ENCODE measurements at places on chromosomes 7 and 10.

DNA sequence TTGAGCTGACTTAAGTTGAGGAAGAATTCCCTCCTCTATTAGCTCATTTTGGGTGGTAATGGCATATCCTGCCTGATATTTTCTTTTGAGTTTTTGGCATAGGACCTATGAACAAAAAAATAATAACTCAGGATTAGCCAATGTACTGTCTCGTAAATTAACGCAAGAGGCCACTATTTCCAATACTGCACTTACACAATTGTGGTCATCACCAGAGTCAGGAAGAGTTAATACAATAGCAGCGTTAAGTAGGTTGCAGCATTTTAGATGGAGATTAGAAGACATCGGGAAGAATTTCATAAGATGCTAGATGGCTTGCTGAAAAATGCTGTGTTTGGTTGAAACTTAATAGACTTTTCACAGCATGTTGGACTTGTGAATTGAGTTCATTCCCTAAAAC, 36.4 kb downstream of the ANTXRL start:
- no peak for DNase-seq

- no peak for DNase-seq
Measured at GRCh38 chr10:93299606-93300287, 182.4 kb downstream of the MYOF start.

- DNase-seq: no peak
Measured at GRCh38 chr7:48703466-48703865, 220.9 kb upstream of the CDC14C start.

- DNase-seq: no peak
Measured at GRCh38 chr7:128961030-128961659, 23.4 kb downstream of the IRF5 start.

DNA sequence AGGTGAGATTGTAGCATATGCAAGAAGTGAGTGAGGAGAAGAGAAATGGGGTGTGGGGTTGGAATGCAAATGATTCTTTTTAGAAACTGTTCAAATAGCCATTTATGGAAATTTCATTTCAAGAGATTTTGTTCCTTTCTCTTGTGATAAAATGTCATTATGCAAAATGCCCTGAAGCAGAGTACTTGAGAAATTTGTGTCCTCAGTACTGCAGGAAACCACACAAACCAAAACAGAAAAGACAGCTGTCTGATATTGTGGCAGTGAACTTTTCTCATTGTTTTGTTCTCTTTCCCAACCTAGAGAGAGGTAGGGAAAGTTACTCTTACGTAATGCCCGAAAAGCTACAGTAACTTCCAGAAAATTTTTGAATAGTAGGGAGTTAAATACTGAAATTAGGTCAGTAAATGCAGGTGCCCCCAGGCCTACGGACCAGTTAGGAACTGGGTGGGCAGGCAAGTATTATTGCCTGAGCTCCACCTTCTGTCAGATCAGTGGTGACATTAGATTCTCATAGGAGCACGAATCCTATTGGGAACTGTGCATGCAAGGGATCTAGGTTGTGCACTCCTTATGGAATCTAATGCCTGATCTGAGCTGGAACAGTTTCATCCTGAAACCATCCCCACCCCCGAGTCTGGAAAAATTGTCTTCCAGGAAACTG, 34.0 kb downstream of the DLD start:
- no peak for DNase-seq

- no peak for DNase-seq
Measured at GRCh38 chr10:57145548-57145947, 784.5 kb upstream of the ZWINT start.

- no peak for DNase-seq
Measured at GRCh38 chr7:128727239-128727638, 11.9 kb upstream of the CALU start.
